ENCODE measurements at places on chromosomes 2 and 18.

DNA sequence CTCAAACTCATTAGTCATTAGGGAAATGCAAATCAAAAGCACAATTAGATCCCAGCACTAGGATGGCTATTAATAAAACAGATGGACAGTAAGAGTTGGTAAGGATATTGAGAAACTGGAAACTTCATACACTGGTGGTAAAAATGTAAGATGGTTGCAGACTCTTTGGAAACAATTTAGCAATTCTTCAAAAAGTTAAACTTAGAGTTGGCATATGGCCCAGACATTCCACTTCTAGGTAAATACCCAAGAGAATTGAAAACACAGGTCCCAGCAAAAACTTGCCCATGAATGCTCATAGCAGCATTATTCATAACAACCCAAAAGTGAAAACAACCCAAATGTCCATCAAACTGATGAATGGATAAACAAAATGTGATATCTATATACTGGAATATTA, 84.9 kb upstream of the ZFP36L2 start:
- no peak overlapping the region for H3K27ac ChIP-seq
- no peak overlapping the region for H3K4me3 ChIP-seq
- DNase-seq = no peak
- H3K4me1 ChIP-seq = peaks cover 10% of the 10 kb centered on the region
- H3K36me3 ChIP-seq = peaks cover 6% of the 10 kb centered on the region

DNA sequence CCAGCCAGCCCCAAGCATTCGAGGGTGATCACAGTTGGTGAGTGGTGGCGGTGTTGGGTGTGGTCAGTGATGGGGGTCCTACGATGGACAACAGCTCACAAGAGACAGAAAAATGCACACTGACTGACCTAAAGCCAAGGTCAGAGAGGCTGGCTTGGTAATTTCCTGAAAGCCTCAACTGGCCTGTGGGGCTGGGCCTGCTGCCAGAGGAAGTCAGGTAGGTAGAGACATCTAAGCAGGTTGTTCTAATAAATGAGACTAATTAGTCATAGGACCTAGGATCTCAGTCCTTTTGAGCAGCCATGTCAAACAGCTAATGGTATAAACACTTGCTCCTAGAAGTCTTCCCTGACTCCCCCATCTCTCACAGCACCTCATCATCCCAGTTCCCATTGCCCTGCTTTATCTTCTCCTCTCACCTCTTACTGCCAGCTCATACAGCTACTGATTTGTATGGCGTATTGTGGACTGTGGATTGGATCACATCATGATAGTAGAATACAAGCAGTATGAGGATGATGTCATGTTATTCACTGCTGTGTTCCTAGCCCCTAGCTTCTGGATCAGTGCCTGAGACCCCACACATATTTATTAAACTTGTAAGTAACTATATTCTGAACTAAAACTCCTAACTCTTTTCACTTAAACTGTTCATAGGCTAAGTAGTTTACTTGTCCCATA, 262.9 kb upstream of the KLHL29 start:
- H3K36me3 ChIP-seq = no peaks in the 10 kb centered on the region
- DNase-seq = no peak
- no peak overlapping the region for H3K4me3 ChIP-seq
- no peak overlapping the region for H3K27ac ChIP-seq
- H3K27me3 ChIP-seq = no peaks in the 10 kb centered on the region
- no peaks in the 10 kb centered on the region for H3K4me1 ChIP-seq

DNA sequence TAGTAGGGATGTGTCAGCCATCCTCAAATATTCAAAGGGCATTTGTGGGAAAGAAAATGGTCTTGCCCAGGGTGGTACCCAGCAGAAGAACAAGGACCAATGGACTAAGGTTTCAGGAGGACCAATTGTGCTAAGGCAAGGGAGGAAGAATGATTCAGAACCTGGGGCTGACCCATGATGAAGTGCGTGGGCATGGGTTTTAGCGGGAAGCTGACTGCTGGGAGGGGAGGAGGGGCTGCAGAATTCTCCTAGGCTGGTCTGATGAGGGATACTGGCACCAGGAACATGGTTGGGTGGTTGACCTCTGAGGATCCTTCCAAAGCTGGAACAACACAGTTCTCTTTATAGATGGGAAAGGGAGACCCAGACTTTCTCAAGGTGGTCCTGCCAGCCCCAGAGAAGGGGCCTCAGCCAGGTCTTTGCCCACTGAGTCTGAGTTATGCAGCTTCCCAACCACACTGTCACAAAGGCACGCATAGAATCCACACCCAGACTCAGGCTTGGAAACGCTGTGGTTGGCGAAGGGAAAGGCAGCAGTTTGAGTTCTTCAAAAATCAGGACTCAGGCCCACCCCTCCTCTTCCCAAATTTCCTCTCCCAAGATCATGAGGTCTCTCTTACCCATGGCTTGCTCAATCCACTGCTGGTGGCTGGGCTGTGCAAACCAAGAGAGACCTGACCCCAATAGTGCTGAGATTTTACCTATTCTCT, 37.3 kb downstream of the MARCO start:
- no peaks in the 10 kb centered on the region for H3K4me1 ChIP-seq
- H3K4me3 ChIP-seq = no peak overlapping the region
- DNase-seq = no peak
- no peak overlapping the region for H3K27ac ChIP-seq
- peaks cover 26% of the 10 kb centered on the region for H3K27me3 ChIP-seq

DNA sequence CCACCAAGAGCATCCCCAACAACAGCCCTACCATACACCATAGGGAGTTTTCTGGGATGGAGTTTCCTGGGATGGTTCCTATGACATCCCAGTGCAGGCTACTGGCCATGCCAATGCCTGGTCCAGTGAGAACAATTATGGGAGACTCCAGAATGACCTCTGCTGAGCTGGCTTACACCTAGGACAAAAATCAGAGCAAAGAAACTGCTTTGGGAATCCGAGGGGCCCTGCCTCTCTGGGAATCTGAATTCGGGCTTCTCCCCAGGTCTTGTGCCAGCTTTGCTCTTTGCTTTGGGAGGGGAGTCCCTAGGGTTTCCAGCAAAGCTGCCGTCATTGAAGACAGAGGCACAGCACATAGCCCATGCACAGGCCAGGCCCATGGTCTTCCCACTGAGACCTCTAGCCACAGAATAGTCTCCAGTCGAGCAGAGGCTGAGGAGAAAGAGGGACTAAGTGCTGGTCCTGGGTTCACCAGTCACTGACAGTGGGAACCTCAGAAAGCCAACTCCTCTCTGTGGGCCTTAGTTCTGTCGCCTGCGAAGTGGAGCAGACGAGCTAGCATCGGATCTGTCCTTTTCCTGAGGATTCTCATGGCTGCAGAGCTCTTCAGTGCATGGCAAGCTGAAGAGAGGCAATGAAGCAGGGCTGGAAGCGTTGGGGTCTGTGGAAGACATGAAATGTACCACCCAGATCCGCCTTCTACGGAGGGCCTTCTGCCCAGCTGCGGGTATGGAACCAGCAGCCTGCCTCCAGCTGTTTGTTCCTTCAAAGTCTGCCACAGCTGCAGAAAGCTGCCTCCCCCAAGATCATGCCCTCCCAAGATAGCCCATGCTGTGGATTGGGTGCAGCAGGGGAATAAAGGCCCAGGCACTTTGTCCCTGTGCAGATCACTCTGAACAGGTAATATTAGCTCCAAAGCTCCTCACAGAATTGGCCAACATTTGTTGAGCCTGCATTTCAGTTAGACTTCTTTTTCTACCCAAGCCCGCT, 11.2 kb upstream of the LBH start:
- no peak for DNase-seq
- H3K4me3 ChIP-seq = no peak overlapping the region
- H3K4me1 ChIP-seq = peaks cover 31% of the 10 kb centered on the region

DNA sequence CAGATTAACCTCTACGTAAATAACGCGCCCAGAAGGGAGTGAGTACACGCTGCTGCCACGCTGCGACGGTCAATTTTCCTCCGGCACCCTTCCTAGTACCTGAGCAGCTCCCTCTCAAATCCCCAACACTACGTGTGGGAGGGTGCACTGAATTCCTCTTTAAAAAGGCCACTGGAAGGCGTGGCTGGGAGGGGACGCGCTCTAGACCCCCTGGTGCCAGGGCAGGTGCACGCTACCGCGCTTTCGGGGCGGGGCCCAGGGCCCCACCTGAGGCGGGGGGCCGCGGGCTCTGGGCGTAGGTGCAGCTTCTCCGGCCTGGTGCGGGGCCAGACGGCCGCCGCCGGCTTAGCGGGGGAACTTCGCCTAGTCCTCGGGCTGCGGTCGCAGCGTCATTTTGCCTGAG, 668 bp upstream of the ANKRD12 start:
- peaks cover 51% of the 10 kb centered on the region for H3K4me1 ChIP-seq
- no peaks in the 10 kb centered on the region for H3K27me3 ChIP-seq
- H3K4me3 ChIP-seq = peak overlapping the region; percentile 93
- DNase-seq = peak; percentile 47

DNA sequence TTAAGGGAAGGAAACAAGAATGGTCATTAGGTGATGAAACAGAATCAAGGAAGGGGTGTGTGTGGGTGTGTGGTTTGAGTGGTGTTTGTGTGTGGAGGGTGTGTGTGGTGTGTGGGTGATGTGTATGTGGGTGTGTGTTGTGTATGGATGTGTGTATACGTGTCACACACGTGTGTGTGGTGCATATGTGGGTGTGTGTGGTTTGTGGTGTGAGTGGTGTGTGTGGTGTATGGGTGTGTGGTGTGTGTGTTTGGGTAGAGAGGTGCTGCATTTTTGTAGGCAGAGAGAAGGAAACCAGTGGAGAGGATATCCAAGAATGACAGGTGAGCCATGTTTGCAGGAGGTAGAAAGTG, 1.1 kb upstream of the CEP192 start:
- H3K27ac ChIP-seq = peak overlapping the region; percentile 91
- H3K4me1 ChIP-seq = peaks cover 14% of the 10 kb centered on the region
- peaks cover 8% of the 10 kb centered on the region for H3K36me3 ChIP-seq
- DNase-seq = no peak
- H3K4me3 ChIP-seq = peak overlapping the region; percentile 98

GRCh38 chr2:145088756-145089155, 568.8 kb upstream of the ZEB2 start:
- H3K27me3 ChIP-seq = peaks cover 13% of the 10 kb centered on the region
- no peak overlapping the region for H3K4me3 ChIP-seq
- no peak for DNase-seq
- no peaks in the 10 kb centered on the region for H3K4me1 ChIP-seq
- H3K27ac ChIP-seq = no peak overlapping the region

- H3K4me3 ChIP-seq = no peak overlapping the region
- no peak for DNase-seq
Measured at GRCh38 chr18:8895987-8896619, 190.7 kb downstream of the MTCL1 start.

DNA sequence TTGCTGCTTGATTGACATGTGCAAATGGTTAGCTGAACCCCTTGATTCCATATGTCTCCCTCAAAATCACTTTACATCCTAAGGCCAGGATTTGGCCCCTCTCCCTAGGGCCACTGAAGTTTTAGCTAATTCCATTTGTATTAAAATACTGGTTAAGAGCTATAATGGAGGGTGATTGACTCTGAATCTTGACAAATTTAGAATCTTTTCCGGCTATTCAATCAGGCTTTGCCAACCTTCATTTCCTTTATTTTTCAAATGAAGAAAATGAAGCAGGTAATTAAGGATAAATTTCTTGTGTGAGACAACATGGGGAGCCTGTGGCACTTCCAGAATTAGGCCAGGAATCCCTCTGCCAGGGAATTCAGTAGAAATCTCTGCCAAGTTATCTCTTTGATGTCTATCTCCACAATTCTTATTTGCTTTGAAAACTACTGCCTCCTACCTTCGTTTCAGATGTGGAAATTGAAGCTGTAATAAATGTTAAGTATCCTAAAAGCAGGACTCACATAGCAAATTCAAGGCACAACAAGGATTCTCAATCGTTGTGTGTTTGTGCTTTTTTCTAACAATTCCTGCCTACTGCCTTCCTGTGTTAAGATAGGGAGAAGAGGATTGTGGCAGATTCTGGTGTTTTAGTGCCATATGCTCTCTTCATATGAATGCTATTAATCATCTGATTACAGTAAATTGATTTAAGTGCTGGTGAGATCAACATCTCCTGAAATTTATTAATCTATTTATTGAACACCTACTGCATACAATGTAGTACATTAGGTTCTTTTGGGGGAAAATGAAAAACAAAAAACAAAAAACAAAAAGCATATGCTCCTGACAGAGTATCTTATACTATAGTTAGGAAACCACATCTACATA, 47.8 kb upstream of the MAP4K3 start:
- H3K27me3 ChIP-seq = peaks cover 9% of the 10 kb centered on the region
- H3K4me3 ChIP-seq = no peak overlapping the region
- H3K27ac ChIP-seq = no peak overlapping the region
- no peak for DNase-seq
- H3K4me1 ChIP-seq = peaks cover 2% of the 10 kb centered on the region
- H3K36me3 ChIP-seq = peaks cover 2% of the 10 kb centered on the region

DNA sequence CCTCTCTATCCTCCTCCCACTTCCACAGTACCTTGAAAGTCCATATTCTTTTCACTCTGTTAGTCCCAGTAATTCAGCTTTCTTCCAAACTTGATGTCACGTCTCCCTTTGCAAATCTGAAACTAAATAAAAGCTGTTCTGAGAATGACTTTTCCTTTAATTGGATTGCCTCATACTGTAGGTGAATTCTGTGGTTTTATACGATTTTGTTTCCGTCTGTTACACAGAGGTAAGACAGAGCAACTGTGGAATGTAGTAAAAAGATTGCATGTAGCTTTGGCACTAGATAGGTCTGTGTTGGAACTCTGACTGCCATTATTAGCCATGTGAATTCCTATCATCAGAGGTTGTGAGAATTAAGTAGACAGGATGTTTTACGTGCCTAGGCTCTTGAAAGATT, 25.9 kb downstream of the MALT1 start:
- H3K4me1 ChIP-seq = peaks cover 50% of the 10 kb centered on the region
- H3K36me3 ChIP-seq = peaks cover 15% of the 10 kb centered on the region
- no peaks in the 10 kb centered on the region for H3K27me3 ChIP-seq

DNA sequence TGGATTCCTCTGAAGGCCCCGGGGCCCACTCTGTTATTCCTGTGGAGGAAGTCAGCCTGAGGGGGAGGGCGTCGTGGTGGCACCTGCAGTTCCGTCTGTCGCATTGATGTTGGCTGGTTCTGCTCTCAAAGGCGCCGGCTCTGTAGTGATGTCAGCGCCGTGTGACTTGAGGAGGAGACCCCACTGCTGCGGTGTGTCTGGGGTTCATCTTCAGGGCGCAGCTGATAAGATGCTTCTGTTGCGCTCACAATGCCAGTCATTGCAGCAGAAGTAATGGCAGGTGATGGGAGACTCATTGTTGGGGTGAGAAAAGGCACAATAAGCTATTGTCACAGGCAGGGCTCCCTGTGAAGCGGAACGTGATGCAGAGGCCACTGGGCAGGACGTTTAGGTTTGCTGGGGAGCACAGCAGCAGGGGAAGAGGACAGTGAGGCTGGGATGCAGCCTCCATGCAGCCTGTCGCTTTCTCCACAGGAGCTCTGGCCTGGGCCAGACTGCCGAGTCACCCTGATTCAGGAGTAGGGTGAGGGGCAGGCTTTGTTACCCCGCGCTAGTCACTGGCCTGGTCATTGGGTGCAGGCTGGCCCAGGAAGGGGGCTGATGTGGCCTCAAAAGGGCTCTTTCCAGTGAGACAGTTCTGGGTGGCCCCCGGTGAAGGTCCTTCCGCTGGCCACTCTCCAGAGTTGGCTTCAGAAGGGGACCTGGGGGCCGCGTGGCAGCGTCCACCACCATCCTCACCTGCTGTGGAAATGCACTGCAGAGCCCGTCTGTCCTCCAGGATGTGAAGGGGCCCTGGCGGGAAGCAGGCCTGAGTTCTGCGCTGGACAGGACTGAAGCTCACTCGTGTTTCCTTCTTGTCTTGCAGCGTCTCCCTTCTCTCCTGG, 42.9 kb downstream of the SH3BP4 start:
- no peak overlapping the region for H3K4me3 ChIP-seq
- no peaks in the 10 kb centered on the region for H3K36me3 ChIP-seq
- DNase-seq = no peak
- H3K27ac ChIP-seq = no peak overlapping the region
- peaks cover 43% of the 10 kb centered on the region for H3K27me3 ChIP-seq

- no peaks in the 10 kb centered on the region for H3K36me3 ChIP-seq
- no peak overlapping the region for H3K4me3 ChIP-seq
- H3K4me1 ChIP-seq = peaks cover 3% of the 10 kb centered on the region
- DNase-seq = no peak
Measured at GRCh38 chr2:223725494-223725893, 111.9 kb downstream of the AP1S3 start.
